ENCODE measurements at places on chromosomes 2 and 18.

DNA sequence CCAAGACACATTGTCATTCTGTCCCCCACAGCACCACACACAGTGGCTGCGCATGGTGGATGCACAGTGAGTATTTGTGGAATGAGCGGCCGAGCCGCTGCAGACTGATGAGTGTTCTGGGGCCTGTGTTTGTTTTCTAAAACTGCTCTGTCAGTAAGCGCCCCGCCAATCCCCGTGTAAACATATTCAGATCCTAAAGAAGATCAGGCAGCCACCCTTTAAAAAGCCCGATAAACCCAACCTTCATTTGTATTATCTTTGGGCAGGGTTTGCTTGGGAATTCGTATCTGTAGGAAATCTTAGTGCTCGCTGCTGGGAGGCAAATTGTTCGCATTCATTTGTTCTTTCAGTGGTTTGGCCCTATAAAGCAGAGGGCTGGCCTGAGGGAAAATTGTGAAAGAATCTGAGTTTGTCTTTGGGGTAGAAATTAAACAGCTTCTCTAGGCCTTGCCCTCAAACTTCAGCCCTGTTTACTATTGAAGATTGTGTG lies 68.6 kb downstream of the TGOLN2 start:
- DNase-seq: no peak

DNA sequence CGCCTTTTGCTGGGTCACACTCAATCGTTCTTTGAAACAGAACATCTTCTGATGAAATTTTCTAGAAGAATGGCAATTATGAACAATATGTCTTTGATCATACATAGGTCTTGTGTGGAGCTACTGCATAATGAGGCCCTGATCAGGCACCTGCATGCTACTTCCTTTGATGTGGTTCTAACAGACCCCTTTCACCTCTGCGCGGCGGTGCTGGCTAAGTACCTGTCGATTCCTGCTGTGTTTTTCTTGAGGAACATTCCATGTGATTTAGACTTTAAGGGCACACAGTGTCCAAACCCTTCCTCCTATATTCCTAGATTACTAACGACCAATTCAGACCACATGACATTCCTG lies 532 bp downstream of the UGT1A5 start:
- DNase-seq: no peak

GRCh38 chr18:79615586-79615985 lies 64.0 kb upstream of the CTDP1 start:
- DNase-seq: no peak

DNA sequence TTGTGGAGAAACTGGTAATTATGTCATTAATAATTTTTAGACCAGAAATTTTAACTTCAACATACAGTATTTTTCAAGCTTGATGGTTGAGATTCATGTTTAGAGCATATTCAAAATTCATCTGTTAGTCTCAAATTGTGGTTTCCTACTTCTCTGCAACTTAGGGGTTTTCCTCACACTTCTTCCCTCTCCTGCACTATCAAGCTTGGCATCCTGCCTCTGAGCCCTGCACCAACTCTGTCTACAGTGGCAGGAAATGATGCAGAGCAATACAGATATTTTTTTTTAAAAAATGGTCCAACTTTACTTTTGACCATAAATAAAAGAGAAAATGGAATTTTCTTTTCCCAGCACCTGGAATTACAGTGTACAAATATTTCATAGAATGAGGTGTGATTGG lies 247.3 kb downstream of the NUP35 start:
- DNase-seq: no peak

DNA sequence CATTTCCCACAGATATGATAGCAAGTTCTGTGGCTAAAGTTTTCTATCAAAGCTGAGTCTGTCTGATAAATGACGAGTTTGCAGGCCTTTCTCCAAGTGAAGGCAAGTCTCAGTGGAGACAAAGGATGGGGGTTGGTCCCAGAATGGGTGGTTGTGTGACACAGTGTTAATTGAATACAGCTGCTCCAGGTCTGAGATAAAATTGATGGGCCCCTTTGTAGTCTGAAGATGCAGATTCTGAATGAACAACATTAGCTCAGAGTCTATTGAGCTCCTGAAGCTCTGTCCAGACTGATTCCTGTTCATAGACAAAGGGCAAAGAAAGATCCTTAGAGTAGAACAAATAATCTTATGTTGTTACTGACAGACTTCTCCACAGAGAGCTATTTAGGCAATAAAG lies 296.9 kb upstream of the CYRIA start:
- DNase-seq: peak; percentile 47

DNA sequence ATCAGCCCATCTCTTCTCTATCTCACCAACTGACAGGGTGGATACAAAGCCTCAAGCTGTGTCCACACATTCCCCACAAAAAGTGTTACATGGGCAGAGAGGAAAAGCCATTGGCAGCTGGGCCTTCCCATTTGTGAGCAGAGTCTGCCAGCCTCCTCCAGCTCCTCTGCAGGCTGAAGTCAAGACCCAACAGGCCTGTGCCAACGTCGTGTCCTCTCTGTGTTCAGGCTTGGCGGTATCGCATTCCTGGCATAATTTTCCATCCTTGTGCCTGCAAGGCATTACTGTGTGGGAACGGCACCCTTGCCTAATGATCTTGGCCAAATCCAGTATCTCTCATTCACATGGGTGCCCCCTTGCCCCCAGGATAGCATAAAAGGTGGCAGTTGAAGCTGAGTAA lies 41.5 kb upstream of the APCDD1 start:
- DNase-seq: no peak

DNA sequence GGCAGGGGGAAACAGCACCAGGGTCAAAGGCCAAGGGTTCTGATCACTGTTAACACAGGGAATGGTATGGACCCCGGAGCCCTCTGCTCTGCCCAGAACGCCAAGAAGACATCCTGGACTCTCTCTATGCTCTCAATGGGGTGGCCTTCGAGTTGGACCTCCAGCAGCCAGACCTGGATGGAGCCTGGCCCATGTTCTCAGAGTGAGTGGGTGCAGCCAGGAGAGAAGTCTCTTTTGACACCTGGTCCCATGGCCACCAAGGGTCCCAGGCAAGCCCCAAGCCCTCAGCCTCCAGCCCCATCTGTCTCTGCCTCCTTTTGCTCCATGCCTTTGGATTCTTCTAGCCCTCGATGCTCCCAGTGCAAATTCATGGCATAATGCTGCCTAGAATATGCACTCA lies 4.1 kb downstream of the RUFY4 start:
- no peak for DNase-seq

DNA sequence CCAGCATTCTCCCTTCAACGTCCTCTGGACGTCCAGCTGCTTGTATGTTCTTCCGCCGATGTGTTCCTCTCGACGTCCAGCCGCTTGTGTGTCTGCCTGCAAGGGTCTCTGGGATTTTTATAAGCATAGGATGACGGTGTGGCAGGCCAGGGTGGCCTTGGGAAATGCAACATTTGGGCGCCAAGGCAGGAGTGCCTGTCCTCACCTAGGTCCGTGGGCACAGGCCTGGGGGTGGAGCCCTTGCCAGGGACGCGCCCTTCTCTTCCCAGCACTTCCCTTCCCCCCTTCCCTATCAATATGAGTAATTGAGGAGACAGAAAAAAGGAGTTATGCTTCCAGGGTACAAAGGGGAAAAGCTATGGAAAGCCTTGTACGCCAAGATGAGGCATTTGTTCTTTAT lies 6.4 kb downstream of the NLRC4 start:
- DNase-seq: no peak

DNA sequence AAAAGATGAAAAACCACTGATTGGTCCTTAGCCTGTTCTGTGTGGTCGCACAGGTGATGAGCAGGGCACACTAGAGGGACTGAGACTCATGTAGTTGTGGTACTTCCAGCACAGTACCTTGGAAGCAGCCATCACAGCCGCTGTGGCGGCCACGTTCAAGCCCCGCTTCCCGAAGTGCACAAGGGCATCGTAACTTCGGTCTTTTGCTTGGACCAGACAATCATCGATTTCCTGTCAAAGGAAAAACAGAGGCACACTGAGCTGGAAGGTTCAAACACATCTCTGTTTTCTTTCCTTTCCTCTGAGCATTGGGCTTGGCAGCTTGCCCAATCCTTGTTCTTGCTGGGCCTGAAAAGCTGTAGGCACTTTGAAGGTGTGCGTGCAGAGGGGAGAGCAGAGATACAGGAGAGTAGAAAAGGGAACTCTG lies 52.6 kb downstream of the MRPL35 start:
- no peak for DNase-seq

- no peak for DNase-seq
Measured at GRCh38 chr2:84866122-84866521, 14.8 kb downstream of the TRABD2A start.

DNA sequence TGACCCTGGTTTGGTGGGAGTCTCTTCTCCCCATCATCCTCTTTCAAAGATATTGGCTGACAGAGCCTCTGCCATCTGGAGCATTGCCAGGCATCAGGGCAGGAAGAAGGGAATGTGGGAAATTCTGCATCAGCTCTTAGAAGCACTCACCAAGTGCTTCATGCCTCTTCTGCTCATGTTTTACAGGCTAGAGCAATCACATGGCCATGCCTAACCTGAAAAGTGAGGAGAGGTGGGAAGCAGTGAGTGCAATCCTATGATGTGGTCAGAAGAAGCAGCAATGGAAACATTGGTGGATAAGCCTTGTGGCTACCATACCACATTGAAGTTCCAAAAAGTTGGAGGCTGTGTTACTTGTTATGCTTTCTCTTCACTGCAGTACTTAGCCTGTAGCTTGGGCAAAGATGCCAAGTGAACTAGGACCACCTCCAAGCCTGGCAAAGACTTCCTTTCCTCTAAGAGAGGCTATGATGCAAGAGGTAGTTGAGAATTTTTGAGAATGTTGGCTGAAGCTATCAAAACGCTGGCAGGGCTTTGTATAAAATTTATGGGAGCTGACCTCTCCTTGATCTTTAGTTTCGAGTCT lies 64.1 kb downstream of the BCL2L11 start:
- no peak for DNase-seq

DNA sequence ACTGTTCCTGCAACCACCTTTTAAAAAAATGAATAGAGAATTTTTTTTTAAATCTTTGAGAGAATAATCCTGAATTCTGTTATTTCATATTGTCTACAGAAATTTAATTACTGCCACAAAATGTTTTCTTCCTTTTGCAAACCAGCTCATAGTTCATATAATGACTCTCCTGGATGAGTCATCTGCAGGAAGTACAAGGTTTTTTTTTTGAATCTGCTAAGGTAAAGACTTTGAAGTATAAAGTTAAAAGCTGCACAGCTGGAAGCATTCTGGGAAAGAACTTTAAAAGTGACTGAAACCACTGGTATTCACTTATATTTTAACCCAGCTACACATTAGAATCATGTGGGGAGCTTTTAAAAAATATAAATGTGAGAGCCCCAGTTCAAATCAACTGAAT lies 25.4 kb downstream of the SESTD1 start:
- no peak for DNase-seq

DNA sequence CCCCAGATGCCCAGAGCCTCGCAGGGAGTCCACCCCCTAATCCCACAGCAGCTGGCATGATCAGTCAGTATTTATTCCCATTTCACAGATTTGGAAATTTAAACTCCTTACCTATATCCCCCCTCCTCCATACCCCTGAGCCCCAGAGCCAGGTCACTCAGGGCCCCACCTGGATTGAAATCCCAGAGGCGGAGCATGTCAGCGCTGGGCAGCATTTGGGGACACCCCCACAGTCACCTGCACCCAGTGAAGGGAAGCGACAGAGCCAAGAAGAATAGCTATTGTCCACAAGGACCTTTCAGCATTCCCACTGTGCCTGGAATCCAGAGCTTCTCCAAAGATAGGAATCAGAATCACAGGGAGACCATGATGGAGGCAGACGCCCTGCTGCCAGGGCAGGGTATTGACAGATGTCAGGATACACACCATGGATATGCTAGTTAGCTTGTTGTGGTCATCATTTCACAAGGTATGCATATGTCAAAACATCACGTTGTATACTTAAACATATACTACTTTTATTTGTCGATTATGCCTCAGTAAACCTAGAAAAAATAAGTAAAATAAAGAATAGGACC lies 968 bp upstream of the ASTL start:
- DNase-seq: no peak

- no peak for DNase-seq
Measured at GRCh38 chr18:21364471-21364870, 122.4 kb downstream of the GREB1L start.

DNA sequence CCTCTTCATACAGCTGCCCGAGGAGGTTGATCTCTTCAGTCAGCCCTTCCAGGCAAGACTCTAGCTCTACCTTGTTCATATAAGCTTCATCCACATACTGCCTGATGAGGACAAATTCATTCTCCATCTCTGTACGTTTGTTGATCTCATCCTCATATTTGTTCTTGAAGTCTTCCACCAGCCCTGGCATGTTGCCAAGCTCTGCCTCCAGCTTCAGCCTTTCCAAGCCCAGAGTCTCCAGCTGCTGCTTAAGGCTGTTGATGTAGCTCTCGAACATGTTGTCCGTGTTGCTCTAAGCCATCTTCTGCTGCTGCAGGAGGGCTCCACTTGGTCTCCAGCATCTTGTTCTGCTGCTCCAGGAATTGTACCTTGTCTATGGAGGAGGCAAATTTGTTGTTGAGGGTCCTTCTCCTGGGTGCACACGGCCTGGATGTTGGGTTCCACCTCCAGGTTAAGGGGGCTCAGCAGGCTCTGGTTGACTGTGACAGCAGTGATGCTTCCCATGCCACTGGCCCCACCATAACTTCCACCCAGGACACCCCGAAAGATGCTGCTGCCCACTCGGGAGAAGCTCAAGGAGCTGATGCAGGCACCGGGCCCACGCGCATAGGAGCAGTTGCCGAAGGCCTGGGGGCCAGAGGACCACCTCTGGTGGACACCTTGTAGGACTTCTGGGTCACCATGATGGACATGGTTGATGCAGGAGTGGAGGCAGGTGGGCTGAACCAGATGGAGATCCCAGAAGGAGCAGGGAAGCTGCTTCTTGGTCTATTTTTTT lies 30.3 kb downstream of the ICA1L start:
- no peak for DNase-seq

DNA sequence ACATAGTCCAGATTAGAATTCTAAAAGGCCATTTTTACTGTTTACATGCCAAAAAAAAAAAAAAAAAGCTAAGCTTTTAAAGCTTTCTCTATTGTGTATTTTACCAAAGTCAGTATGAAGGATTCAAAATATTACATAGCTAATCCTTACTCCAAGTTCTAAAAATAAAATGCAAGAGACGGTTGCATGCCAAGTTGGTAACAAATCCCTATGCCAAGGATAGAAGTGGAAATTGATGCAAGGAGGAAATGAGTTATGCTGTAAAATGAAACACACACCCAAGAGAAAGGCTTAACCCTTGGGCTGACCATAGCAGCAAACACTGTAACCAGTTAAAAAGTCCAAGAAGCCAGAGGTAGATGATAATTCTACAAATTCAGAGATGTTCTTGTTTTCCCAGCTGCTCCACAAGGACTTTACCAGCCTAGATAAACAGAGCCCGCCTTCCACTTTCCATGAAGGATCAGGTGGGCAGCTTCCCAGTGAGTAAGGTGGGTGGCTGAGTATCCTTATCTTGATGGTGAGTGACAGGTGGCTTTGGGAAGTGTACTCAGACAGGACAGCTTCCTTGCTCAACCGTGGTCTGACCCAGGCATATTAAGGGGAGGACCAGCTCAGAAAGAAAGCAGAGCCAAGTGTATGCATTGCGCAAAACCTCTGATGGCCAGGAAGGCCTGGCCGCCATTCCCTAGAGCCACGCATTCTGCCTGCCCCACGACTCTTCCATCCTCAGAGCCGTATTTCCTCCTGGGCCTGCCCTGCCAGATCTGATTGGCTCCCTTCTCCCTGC lies 34.4 kb downstream of the ATP8B1 start:
- no peak for DNase-seq

- no peak for DNase-seq
Measured at GRCh38 chr18:33875029-33875565, 297.1 kb downstream of the ASXL3 start.

- no peak for DNase-seq
Measured at GRCh38 chr2:187079901-187080300, 230.9 kb upstream of the ZSWIM2 start.
